Stimulated activated naive CD4-positive, alpha-beta T cell treated with Interleukin-2 at 50 U/mL for 16 hours (primary cell): ENCODE measurements at places on chromosomes 6 and 20.
A peak's percentile ranks its signal among the peaks of the same experiment; 100 is the strongest.

DNA sequence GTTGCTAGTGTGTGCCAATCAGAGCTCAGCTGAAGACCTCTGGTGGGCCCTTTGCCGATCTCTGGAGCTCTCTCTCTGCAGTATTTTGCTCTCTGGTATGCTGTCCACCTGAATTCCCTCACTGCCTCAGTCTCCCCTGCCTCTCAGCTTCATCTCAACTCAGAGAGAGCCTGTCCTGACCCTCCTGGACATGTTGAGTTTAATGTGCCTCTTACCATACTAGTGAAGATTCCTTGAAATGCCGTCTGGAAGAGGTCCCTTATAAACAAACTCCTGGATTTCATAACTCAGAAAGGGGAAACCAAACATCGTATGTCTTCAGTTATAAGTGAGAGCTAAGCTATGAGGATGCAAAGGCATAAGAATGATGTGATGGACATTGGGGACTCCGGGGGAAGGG lies 231.1 kb upstream of the ZNF217 start:
- no peak for DNase-seq

GRCh38 chr20:6679086-6679485 lies 88.4 kb upstream of the BMP2 start:
- DNase-seq, result no peak

- no peak for DNase-seq
Measured at GRCh38 chr6:48826901-48827701, 636.0 kb downstream of the MMUT start.

DNA sequence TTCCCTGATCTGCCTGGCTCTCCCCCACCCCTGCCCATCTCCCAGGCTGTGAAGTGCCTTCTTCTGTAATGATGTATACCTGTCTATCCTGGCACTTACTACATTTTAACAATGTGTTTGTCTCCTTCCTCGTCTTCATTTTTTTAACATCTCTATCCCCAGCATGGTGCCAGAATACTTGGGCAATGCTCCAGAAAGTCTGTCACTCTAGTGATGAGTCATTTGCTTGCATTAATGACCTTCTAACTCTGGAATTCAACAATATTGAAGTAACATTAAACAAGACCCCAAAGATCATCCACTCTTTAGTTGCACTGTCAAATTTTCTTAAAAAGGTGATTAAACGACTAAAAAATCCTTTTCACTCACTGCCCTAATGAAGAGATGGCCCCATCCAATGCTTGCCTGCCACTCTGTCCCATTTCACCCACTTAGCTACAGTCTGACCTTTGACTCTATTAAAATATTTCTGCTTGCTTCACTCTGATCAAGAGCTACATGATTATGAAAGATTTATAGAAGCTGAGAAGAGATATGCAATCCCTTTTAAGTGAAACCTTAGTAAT lies 7.7 kb upstream of the KLHL31 start:
- DNase-seq, result no peak

GRCh38 chr6:135176464-135176863 lies 4.6 kb upstream of the MYB start:
- DNase-seq, result no peak

DNA sequence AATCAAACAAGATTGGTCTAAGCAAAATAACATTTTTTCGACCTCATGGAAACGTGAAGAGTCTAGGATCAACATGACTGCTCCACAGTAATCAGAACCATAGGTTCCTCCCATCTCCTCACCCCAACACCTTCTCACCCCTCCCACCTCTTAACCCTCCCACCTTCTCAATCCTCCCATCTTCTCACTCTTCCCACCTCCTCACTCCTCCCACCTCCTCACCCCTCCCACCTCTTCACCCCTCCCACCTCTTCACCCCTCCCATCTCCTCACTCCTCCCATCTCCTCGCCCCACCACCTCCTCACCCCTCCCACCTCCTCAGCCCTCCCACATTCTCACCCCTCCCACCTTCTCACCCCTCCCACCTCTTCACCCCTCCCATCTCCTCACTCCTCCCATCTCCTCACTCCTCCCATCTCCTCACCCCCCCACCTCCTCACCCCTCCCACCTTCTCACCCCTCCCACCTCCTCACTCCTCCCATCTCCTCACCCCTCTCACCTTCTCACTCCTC lies 567.4 kb downstream of the C6orf118 start:
- DNase-seq, result no peak

- DNase-seq, result no peak
Measured at GRCh38 chr6:38403548-38403947, 236.2 kb downstream of the BTBD9 start.

GRCh38 chr6:155219858-155220301 lies 43.9 kb upstream of the CLDN20 start:
- DNase-seq, result no peak

DNA sequence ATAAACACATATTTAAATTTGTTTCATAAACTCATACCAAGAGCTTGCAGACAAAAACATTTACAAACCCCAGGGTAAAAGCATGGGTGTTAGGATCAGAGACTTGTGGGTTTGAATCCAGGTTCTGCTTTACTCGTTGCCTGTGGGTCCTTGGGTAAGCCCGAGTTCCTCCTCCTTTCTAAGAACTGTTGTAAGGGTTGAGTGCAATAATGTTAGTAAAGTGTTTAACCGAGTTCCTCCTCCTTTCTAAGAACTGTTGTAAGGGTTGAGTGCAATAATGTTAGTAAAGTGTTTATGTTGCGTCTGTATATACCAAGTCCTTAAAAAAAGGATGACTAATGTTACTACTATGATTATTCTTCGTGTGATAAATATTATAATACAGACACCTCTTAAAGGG lies 18.7 kb downstream of the CCDC170 start:
- DNase-seq, result no peak

- no peak for DNase-seq
Measured at GRCh38 chr6:165721356-165721755, 58.3 kb upstream of the PDE10A start.

DNA sequence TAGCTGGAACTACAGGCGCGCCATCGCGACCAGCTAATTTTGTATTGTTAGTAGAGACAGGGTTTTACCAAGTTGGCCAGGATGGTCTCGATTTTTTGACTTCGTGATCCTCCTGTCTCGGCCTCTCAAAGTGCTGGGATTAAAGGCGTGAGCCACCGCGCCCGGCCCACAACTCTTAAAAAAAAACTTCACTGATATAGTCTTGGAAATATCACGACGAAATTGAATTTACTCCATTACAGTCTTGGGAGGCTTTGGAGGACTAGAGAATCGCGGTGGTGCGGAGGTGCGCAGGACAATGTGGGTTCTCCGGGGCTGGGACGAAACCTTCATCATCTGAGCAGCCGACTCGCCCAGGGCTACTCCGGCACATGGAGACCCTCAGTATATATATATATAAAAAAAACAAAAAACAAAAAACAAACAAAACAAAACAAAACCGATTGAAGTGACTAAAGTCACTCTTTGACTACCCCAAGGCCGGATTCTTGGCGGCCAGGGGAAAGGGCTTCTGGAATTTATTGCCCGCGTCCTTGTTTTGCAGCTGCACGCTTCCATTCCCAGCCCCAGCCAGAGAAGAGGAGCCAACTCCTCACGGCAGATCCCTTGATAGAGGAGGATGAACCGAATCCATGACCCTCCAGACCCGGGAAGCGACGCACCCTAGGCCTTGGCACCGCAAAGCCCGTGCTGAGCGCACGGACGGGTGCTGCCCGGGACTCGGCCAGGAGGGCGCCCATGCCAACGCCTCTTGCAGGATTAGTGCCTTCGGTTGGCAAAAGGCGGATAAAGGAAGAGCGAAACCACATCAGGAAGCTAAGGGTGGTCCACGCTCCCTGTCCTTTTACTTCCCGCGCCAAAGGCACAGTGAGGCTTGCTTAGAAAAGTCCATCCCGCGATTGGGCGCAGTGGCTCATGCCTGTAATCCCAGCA lies 1.7 kb upstream of the GCM2 start:
- no peak for DNase-seq

DNA sequence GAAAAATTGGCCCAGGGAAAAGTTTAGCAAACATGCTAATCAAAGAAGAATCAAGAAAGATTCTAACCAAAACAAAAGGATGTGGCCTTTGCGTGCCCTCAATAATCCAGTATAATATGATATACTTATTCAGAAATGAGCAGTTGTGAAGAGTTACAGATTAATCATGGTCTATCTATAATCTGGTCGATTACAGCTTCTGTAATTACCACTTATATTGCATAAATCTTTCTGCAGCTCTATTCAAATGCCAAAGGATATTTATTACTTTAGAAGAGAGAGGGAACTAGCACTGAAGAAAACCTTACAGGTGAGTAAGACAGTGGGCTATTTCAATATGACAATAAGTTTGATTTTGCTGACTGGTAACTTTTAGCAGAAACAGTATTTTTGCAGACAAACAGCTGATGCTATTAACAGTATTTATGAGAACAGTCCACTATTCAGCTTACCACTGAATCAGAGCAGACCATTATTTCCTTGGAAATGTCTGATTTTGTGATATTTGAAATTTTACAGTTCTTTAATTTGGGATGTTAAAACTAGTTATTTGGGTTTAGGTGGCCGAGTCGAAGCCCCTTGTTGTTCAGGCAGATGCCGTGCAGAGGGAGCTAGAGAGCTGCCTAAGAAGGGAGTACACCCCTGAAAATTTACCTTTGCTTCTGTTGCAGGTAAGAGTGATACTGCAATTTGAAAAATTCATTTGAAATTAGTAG lies 92.2 kb downstream of the CEP57L1 start:
- peak; percentile 37 for DNase-seq

DNA sequence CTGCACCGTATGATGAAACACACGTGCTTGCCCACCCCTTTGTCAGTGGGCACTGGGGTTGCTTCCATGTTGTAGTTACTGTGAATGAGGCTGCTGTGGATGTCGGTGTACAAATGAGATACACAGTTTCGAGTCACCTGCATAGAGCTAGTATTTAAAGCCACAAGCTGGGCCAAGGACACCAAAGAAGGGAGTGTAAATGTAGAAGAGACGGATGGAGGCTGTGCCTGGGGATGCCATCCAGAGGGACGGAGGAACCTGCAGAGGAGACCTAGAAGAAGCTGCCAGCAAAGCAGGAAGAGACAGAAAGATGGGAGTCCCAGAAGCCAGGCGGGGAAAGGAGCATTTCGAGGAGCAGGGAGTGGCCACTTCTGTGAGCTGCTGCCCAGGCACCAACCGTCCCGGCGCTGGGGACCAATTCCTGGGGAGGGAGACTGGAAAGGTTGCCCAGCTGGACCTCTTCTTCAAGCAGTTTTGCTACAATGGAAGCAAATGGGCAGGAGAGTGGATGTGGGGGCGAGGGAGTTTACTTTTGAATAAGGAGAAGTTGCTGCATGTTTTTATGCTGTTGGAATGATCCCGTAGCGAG lies 339.3 kb downstream of the ZFAND3 start:
- DNase-seq, result no peak

GRCh38 chr20:38355161-38356012 lies 9.1 kb downstream of the LBP start:
- DNase-seq, result no peak

GRCh38 chr20:45626540-45626939 lies 3.0 kb upstream of the WFDC10A start:
- DNase-seq, result no peak

DNA sequence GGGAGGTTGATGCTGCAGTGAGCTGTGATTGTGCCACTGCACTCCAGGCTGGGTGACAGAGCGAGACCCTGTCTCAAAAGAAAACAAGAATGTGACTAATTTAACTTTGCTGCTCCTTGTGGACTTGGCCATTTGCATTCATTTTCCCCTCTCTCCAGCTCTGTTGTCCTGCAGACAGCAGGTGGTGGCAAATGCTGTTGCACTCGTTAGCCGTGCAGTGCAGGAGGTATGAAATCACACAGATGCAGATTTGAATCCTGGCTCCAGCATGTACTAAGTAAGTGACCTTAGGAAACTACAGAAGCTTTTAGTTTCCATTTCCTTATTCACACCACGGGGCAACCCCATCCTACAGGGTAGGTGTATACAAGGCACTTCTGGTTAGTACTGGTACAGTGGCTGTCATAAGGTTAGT lies 9.6 kb upstream of the BEND3 start:
- no peak for DNase-seq

DNA sequence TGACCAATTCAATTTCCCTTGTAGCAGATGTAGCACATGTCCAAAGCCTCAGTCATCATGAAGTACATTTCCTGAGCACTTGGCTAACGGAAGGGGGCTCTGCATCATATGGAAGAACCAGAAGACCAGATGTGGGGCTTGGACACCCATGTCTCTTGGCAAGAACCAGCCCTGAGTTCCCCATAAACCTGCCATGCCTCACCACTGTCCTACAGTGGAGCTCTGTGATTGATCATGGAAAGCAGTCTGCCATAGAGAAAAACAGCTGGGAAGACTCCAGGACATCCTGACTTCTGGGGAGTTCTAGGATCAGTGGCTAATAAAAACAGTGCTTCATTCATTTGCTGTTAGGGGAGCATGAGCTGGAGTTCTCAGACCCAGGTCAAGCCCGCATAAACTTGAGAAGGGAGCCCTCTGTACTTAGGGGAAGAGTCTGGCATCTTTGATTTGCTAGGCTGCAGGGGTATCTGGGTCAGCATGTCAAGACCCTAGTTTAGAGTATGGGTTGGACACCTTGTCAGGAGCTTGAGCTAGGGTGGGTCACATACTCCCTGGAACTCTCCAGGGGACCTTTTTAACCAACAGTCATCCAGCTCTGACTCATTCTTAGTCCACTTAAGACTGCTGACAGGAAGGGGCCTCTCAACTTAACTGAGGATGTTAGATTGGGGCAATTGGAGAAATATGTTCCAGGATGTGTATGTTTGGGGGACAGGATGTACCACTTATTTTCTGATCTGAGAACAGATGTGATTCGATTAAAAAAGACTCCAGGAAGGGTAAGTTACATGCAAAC lies 26.3 kb upstream of the TRAM2 start:
- DNase-seq, result no peak

GRCh38 chr6:161651949-161652348 lies 378.1 kb upstream of the AGPAT4 start:
- no peak for DNase-seq

- no peak for DNase-seq
Measured at GRCh38 chr6:97231911-97232310, 51.1 kb downstream of the MMS22L start.
